ENCODE measurements at places on chromosomes 16 and 17. TPM values are rescaled to one million over a fixed set of nuclear protein-coding genes. Genes with fewer than 3 reads are reported as not detected.
A peak's percentile ranks its signal among the peaks of the same experiment; 100 is the strongest.

DNA sequence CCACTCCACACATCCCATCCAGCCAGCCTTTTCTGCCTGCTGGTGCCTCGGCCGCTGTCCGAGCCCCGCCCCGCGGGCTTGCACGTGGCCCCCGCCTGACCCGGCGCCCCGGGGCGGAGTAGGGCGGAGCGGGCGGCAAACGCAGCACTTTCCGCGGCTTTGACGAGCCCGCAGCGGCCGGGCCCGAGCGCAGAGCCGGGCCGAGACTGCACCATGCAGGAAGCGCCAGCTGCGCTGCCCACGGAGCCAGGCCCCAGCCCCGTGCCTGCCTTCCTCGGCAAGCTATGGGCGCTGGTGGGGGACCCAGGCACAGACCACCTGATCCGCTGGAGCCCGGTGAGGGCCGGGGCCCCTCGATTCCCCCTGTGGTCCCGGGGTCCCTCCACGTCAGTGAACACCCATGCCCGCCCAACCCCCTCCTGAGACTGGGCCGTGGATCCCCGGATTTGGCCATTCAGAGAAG is at the start of gene HSF4:
Gene HSF4 (plus strand): TSS at position 147 of the 463 bp plus-strand sequence. CDS start 67 bp downstream, at position 214.
- DNase-seq, result peak; percentile 75

GRCh38 chr17:4840893-4841242 is 7.7 kb downstream of the MINK1 start:
- DNase-seq, result no peak

GRCh38 chr16:89064606-89065457 is 28.8 kb upstream of the ACSF3 start:
- no peak for DNase-seq

- no peak for DNase-seq
Observed at GRCh38 chr17:7041607-7042500, 2.0 kb downstream of the SLC16A11 start.

MPHOSPH6 gene
- 6.1 TPM for total RNA-seq

SSTR5 gene
- total RNA-seq, result not detected

DNA sequence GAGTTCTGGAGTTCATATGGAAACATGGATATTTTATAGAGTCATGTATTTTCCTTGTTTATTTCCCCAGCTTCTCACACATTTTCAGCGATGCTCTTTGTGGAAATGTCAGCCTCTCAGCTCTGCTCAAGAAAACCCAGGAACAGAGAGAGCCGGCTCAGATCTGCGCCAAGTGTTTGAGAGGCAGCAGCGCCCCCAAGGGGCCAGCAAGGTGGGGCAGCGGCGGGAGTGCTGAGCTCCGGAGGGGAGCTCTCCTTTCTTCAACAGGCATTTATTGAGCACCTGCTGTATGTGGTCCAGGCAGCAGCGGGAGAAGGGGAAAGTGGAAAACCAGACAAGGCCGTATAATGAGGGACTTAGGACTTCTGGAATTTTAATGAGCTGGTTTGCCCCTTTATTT is 421.1 kb upstream of the C16orf82 start:
- DNase-seq, result no peak

DNA sequence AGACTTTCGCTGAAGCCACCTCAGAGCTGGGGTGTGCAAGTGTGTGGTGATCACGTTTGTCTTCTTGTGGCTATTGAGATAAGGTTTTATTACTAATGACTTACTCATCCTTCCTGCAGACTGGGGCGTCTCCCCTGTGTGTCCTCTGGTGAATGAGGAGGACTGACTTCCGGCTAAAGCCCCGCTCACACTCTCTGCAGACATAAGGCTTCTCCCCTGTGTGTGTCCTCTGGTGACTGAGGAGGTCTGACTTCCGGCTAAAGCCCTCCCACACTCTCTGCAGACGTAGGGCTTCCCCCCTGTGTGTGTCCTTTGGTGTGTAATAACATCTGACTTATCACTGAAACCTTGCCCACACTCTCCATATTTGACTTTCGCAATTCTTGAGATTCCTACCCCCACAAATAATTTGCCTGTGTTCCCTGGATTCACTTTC is 19.4 kb downstream of the PRDM7 start:
- no peak for DNase-seq

- DNase-seq, result peak; percentile 71
Observed at GRCh38 chr16:75433732-75434413, 570 bp upstream of the CFDP1 start.

- no peak for DNase-seq
Observed at GRCh38 chr16:84281074-84281473, 13.6 kb upstream of the WFDC1 start.

DNA sequence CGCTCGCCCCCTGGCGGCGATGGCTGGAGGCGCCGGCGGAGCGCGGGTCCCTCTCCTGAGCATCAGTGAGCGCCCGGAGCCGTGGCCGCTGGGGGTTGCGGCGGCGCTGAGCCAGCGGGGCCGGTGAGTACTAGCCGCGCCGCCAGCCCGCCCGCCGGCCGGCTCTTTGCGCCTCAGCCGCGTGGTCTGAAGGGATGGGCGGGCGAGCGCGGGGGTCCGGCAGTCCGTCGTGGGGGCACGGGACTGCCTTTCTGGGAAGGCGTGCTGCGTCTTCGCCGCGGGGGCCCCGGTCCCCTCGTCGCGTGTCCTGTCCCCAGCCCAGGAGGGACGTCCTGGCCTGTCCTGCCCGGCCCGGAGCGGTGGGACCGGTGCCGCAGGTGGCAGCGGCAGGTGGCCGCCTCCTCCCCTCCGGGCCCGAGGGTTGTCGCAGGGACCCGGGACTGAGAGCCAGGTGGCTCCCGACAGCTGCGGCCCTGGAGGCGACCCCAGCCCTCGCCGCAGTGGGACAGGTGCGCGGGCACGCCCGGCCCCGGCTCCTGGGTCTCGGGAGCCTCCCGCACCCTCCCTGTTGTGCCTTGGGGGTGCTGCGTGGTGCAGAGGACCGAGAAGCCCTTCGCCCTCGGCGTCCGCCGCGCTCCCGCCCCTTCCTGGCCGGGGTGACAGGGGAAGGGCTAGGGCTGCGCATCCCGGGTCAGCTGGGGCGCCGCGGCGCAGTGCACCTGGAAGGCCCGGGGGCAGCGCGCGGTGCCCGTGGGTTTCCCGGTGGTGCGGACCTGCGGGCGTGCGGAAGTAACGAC is at the start of gene SPECC1:
Gene SPECC1 (plus strand): TSS at position 58 of the 797 bp plus-strand sequence. CDS start 87,293 bp downstream, outside the sequence.
- peak; percentile 92 for DNase-seq

GRCh38 chr17:57413848-57414651 is 157.7 kb downstream of the MSI2 start:
- DNase-seq, result peak; percentile 44

GRCh38 chr17:37736428-37736827 is 8.4 kb downstream of the HNF1B start:
- no peak for DNase-seq

CLCN7 gene
- total RNA-seq, result 148 TPM

KRT40 gene
- total RNA-seq, result not detected

- no peak for DNase-seq
Observed at GRCh38 chr17:9219631-9220397, 198.5 kb downstream of the NTN1 start.

DNA sequence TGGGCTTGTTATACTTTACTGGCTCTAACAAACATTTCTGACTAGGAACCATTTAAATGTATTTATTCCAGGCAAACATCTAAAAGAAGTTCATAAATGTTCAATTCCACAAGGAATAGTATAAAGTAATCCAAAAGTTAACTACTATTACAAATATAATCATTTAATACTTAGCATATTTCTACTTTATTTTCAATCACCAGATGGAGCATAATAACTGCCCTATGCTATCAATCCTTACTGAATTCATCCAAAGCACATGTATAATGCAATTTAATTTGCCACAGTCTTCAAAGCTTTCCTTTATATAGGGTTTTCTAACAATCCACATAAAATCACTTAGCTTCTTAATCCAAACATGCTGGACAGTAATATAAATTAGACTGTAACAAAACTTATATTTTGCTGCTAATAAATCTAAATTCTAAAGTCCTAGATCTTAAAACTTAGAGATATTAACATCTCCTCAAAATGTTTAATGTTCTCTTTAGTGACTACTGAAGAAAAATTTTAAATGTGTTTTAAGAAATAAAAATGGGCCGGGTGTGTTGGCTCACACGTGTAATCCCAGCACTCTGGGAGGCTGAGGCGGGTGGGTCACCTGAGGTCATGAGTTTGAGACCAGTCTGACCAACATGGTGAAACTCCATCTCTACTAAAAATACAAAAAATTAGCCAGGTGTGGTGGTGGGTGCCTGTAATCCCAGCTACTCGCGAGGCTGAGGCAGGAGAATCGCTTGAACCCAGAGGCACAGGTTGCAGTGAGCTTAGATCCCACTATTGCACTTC is 5.9 kb downstream of the MEIOB start:
- DNase-seq, result no peak
